ENCODE measurements at places on chromosomes 5 and 9.

- no peak for DNase-seq
Observed at GRCh38 chr9:136673975-136674785, 11.5 kb downstream of the EGFL7 start.

GRCh38 chr5:139926797-139927503, 116.1 kb downstream of the NRG2 start:
- no peak for DNase-seq

- no peak for DNase-seq
Observed at GRCh38 chr9:137540536-137540935, 9.7 kb downstream of the PNPLA7 start.

GRCh38 chr5:65125591-65126541, 355.9 kb downstream of the ADAMTS6 start:
- DNase-seq = no peak

GRCh38 chr5:75053304-75054133, 1.2 kb upstream of the GCNT4 start:
- no peak for DNase-seq

All from NCI-H526 (cell line).